ENCODE measurements at places on chromosomes 11 and 22.

DNA sequence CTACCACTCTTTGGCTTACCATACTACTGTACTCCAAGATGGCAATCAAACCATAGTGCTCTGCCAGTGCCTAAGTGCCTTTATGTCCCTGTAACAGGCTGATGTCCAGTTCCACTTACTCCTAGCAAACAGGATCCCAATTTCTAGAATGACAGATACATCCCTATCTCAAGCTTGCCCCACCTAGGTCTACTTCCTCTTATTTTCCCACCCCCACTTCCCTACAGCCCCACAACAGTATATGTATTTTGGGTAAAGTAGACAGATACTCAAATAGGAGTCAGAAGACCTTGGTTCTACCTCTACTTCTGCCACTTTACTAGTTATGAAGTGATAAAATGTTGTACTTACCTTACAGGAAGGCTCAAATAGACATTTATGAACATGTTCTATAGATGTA is 24.1 kb downstream of the SIK3 start:
- DNase-seq: no peak

GRCh38 chr11:70352100-70352499 is 46.2 kb upstream of the CTTN start:
- no peak for DNase-seq

DNA sequence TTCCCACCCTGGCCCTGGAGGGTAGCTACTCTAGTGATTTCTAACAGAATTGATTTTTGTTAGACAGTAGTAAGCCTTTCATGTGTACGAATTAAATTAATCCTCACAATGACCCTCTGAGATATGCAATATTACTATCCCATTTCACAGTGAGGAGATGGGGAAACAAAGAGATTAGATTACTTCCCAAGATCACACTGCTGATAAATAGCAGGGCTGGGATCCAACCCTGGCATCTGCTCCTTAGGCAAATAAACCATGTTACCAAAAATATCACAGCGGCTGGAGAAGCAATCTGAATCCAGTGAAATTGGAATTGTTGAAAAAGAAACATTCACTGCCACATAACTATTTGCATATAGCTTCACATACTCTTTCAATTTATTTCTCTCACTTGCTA is 12.8 kb upstream of the CAVIN3 start:
- DNase-seq: no peak

DNA sequence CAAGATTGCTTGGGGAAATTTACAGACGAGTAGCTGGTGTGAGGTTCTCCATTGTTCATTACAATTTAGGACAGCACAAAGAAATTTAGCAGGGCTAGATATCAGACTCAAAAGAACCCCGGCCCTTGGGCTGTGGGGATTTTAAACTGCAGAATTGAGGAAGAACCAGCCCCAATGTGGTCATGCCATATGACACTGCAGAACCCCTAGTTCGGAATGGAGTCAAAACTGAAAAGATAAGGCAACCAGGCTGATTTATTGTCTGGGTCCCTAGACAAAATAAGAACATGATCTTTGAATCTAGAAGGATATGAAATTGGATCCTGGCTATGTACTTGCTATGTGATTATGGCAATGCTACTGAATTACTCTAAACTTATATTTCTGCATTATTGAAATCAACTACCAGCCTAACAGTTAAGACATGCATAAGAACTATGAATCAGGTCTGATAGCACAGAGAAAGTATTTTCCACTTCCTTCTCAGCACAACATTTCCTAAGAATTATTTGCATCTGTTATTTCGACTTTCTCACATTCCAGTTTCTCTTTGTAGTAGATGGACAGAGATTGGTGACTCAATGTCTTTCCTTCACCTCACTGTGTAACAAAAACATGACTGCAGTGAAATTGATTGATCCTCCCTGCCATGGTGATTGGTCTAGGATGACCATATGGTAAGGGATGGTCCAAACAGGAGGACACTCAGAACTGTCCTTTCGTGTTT is 13.2 kb downstream of the MMP3 start:
- peak; percentile 59 for DNase-seq

GRCh38 chr11:88555018-88555828 is 217.7 kb upstream of the CTSC start:
- peak; percentile 99 for DNase-seq

DNA sequence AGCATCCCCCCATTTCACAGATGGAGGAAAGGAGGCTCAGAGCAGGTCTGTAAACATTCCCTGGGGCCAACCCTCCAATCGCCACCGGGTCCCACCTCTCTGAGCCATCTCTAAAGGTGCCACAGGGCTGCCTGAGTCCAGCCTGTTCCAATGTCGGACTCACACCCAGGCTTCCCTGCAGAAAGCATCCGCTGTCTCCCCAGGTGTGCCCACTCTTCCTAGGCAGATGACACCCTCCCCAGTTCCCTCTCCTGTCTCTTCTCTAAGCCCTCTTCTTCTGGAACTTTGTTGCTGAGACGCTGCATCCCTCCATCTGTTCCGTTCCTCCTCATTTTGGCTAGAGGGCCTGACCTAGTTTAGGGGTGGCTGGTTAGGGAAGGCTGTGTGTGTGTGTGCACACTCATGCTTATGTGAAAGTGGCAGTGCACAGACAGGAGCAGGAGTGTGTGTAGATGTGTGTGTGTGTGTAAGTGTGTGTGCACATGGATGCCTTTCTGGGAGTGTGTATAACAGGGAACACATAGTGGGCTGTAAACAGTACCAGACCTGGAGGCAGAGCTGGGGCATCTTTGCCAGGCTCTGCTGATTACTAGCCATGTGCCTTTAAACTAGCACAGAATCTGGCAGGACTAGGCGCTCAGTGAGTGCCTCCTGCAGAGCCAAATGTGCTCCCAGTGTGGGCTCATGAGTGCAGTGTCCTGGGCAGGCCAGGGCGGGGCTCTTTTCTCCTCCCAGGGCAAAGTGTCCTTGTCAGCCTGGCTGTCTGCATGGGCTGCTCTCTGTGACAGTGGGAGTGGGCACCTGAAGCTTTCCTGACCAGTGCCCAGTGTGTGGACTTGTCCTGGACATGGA is 77.3 kb upstream of the NECTIN1 start:
- no peak for DNase-seq

GRCh38 chr11:702462-703461 is 3.3 kb upstream of the EPS8L2 start:
- DNase-seq: no peak

- DNase-seq: peak; percentile 96
Observed at GRCh38 chr11:44574610-44575287, 9.3 kb downstream of the CD82 start.

GRCh38 chr11:90330632-90331031 is 107.8 kb upstream of the CHORDC1 start:
- no peak for DNase-seq

DNA sequence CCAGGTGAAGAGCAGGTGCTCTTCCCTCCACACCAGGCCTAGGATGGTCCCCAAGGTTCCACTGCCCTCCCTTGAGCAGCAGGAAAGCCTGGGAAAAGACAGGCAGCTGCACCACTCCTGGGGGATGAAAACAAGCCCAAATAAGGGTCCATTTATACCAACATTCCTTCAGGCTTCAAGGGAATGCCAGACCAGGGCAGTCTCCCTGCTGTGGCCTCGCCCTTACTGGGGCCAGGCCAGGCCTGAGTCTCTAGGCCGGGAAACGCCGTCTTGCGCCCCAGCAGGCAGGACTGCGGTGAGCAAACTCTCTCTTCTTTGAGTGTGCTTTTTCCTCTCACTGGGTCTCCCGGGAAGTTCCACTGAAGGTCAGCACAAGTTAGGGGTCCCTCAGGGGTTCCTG is 443.5 kb downstream of the SOX6 start:
- no peak for DNase-seq

GRCh38 chr11:73969991-73970800 is 12.4 kb downstream of the UCP2 start:
- DNase-seq: no peak

GRCh38 chr11:47378010-47378835 is at the start of gene SPI1:
Gene SPI1, minus strand, starts transcription at chr11:47378547. Its CDS starts 194 bp downstream, at chr11:47378353.
- DNase-seq: no peak

GRCh38 chr11:118789501-118790356 is 1.2 kb downstream of the DDX6 start:
- peak; percentile 11 for DNase-seq

DNA sequence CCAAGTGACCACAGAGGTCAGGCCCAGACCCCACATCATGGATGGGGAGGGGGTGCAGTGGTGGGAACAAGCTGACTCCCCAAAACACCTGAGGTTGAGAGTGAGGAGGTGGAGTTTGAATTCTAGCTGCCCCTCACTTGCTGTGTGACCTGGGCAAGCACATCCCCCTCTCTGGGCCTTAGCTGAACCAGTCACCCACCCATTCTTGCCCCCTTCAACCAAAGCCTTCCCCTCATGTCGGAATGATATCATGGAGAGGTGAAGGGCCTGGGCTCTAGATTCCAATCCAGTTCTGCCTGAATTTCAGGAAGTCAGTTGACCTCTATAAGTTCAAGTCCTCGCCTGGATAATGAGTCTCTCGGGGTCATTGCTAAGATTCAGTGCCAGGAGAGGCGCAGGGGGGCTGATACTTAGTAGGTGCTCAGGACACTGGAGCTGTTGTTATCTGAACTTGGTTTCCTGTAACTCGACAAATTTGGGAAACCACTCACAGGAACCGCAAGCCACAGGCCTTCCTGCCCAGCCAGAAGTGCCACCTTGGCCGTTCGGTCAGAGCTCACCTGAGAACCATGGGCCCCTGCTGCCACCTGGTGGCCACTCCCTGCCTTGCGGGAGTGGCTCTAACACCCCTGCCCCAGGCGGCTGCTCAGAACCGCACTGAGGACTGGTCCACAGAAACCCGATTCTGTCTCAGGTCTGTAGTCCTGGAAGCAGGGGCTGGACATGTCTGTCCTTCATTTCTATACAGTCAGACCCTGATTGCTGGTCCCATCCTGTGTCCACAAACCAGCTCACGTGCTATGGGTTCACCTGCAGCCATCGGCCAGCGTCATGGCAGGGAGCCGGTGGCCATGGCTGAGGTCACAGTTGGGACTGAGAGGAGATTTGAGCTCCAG is 6.9 kb downstream of the CDC42EP1 start:
- DNase-seq: peak; percentile 53

DNA sequence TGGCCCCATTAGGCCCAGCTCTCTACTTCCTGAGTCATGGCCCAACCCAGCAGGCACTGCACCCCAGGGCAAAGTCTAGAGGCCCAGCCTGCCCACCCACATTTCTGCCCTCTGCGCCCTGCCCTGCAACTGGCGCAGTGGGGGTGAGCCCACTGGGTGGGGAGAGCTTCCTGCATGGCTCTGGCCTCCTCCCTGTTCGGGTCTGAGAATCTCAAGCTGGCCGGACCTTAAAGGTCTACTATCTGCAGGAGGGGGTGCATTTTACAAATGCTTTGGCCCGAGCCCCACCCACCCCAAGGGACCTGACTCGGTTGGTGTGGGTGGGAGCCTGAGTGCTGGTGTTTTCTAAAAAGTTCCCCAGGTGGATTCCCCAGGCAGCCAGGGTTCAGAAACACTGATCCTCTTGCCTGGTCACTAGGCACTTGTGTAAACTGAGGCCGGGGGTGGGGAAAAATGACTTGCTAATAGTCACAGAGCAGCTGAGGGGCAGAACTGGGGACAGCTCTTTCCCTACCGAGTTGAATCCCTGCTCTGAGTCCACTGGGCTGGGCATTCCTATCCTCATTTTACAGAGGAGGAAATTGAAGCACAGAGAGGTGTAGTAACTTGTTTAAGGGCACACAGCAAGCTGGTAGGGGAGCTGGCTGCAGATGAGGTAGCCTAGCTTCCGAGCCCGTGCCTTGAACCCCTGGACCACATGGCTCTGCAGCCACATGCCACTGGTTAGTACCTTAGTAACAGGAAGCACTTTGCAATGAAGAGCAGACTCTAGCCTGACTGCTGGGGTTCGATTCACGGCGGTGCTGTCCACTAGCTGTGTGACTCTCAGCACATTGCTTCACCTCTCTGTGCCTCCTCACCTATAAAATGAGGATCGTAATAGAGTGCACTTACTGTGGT is 36.3 kb downstream of the CD82 start:
- no peak for DNase-seq

DNA sequence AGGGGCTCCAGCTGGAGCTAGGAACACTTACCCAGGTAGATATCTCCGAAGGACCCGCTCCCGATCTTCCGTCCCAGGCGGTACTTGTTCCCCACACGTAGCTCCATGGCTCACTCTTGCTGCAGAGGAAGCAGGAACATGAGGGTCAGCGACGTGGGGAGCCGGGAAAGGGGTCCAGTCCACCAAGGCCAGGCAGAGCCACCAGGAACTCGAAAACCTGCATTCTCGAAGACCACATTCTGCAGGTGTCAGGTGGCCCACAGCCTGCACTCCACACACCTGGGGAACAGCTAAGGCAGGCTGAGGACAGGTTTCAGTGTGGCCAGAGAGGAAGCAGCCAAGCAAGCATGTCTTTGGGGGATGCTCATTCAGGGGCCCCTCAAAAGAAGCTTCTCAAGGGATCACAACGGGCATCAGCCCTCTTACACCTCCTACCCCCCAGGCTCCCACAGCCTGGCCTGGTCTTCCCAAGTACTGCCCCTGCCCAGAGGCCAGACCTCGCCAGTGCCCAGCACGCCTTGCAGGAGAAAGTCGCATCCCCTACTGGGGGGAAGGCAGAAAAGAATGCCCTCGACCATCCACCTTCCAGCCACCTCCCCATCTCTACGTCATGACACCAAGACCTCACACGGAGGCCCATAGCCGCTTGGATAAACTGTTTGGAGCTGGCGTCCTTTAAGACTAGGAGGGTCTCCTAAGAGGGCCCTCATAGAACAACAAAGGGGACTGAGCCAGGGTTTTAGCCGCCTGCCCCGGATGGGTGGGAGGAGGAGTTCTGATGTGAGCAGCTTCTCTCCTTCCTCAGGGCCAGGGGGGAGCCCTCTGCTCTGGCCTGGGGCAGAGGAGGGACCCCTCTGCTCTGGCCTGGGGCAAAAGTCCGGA is 2.9 kb downstream of the CSNK1E start:
- DNase-seq: peak; percentile 47

- no peak for DNase-seq
Observed at GRCh38 chr11:6405052-6405667, 13.7 kb downstream of the APBB1 start.

Measured in fibroblast of skin of right quadriceps (primary cell).